RWPE2 (cell line): ENCODE measurements at places on chromosomes 12 and 14.

GRCh38 chr12:46210873-46211439 lies 57.9 kb downstream of the SLC38A1 start:
- H3K27ac ChIP-seq = peak overlapping the region; percentile 43
- no peaks in the 10 kb centered on the region for H3K27me3 ChIP-seq
- H3K4me3 ChIP-seq = no peak overlapping the region

GRCh38 chr12:29147731-29148595 lies 1.1 kb upstream of the FAR2 start:
- H3K27ac ChIP-seq = no peak overlapping the region
- peak overlapping the region; percentile 46 for H3K4me3 ChIP-seq
- H3K4me1 ChIP-seq = peaks cover 6% of the 10 kb centered on the region
- no peaks in the 10 kb centered on the region for H3K27me3 ChIP-seq
- DNase-seq = no peak

DNA sequence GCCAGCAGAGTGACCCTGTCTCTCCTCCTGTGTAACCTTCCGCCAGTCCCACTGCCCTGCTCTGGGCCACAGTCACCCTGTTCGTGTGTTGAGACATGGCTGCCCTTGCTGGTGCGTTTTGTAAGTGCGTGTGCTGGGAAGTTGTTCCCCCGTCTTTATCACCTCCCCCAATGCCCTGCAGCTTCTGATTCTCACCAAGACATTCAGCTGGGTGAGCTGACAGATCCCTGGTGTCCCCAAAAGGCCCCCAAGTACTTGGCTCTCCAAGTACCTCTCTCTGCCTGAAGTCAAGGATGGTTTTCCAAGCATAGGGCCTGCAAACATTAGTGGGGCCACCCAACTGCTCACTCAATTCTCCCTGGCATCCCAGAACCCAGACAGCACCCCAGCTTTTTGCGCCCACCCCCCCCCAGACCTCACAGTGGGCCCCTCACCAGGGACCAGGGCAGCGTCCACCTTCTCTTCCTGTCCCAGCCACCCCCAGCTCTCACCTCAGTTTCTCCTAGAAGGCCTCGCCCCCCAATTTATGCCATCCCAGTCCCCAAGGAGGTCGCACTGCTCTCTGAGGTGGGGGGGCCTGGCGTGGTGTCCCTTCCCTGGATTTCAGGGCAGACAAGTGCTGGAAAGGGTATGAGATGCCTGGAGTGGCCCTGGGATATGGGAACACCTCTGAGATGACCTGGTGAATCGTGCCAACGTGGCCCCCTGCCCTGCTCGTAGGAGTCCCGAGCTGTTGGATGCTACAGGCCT lies 51.8 kb upstream of the EML1 start:
- H3K4me3 ChIP-seq = no peak overlapping the region
- no peaks in the 10 kb centered on the region for H3K4me1 ChIP-seq
- H3K27me3 ChIP-seq = no peaks in the 10 kb centered on the region
- H3K36me3 ChIP-seq = no peaks in the 10 kb centered on the region
- H3K27ac ChIP-seq = no peak overlapping the region

DNA sequence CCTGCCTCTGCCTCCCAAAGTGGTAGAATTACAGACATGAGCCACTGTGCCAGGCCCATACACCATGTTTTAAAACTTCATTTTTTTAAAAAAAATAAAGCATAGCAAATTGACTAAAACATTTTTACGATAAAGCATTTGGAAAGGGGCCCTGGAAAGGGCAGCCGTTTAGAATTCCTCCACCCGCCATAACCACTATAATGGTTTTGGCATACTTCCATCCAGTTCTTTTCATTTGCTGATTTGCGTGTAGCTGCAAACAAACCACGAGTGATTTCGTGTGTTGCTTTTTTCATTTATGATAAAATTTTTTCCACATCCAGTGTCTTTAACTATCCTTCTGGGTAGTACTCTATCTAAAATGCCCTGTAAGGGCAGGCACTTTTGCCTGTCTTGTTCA lies 91.8 kb upstream of the RIN3 start:
- H3K4me1 ChIP-seq = no peaks in the 10 kb centered on the region
- H3K4me3 ChIP-seq = no peak overlapping the region
- H3K36me3 ChIP-seq = no peaks in the 10 kb centered on the region
- no peak for DNase-seq
- H3K27ac ChIP-seq = no peak overlapping the region

- no peaks in the 10 kb centered on the region for H3K4me1 ChIP-seq
- H3K36me3 ChIP-seq = no peaks in the 10 kb centered on the region
- no peak overlapping the region for H3K27ac ChIP-seq
- DNase-seq = no peak
- H3K4me3 ChIP-seq = no peak overlapping the region
- H3K27me3 ChIP-seq = no peaks in the 10 kb centered on the region
Measured at GRCh38 chr12:29281371-29282005, 99.5 kb downstream of the ERGIC2 start.

DNA sequence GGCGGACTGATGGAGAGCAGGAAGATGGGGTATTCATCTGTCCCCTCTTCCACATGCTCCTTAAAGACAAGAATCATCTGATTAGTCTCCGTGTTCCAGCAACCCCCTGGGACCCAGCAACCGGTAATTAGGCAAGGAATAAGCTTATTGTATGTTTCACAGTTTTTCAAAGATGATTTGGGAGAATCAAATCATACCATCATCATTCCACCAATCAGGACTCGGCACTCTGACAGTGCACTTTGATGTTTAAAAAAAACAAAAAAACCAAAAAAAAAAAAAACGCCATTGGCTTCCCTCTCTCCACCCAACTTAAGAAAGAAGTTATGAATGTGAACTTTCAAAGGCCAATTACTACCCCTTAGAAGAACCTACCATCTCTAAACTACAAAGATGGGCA lies 1.3 kb upstream of the DYNC1H1 start:
- H3K4me1 ChIP-seq = peaks cover 26% of the 10 kb centered on the region
- H3K27me3 ChIP-seq = no peaks in the 10 kb centered on the region
- peaks cover 21% of the 10 kb centered on the region for H3K36me3 ChIP-seq

GRCh38 chr12:15931590-15932053 lies 20.5 kb downstream of the DERA start:
- no peaks in the 10 kb centered on the region for H3K27me3 ChIP-seq
- DNase-seq = no peak
- H3K4me1 ChIP-seq = peaks cover 10% of the 10 kb centered on the region
- no peak overlapping the region for H3K4me3 ChIP-seq
- no peaks in the 10 kb centered on the region for H3K36me3 ChIP-seq

DNA sequence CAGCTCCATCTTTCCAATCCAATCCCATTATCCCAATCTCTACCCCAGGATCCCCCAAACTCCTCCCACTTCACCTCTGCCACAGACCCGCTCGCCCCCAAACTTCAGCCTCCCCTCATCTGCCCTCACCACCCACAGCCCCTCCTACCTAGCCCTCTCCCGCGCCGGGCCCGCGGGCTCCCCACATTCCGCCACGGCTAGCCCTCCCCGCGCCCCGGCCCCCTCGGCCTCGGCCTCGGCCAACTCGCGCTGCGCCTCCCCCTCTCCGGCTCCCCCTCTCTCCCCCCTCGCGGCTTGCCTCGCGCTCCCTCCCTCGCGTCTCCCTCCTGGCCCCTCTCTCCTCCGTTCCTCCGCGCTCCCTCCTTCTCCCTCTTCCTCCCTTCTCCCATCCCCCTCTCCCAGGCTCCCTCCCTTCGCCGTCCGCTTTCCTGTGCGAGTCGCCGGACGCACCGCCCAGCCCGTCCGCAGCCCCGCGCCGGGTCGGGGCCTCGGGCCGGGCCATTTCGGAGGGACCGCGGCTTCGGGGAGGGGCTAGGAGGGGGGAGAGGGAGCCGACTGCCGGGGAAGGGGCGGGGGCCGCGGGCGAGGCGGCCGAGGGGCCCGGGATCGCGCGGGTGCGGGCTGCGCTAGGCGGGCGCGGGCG lies at the start of gene ATN1:
Gene ATN1 (plus strand): TSS at position 581 of the 643 bp plus-strand sequence. CDS start 6,043 bp downstream, outside the sequence.
- peaks cover 34% of the 10 kb centered on the region for H3K4me1 ChIP-seq
- DNase-seq = no peak
- H3K27me3 ChIP-seq = no peaks in the 10 kb centered on the region

GRCh38 chr14:78103271-78103670 lies 66.9 kb upstream of the NRXN3 start:
- no peak overlapping the region for H3K4me3 ChIP-seq
- DNase-seq = no peak
- no peaks in the 10 kb centered on the region for H3K36me3 ChIP-seq
- no peaks in the 10 kb centered on the region for H3K4me1 ChIP-seq
- no peak overlapping the region for H3K27ac ChIP-seq

DNA sequence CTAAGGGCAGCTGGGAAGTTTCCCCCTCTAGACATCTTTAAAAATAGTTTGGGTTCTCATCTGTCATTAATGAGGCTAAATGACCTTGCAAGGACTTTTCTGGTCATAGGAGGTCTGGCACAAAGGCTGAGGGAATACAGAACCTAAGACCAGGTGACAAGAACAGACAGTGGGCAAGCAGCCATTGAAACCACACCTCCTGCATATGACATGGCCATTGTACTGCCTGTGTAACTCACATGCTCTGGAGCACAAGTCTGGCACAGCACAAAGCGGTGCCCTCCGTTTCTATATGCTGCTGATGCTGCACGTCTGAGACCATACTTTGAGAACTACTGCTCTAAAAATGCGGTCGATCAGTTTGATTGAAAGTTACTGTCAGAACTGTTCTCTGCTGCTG lies 143.3 kb downstream of the APAF1 start:
- no peak for DNase-seq
- no peak overlapping the region for H3K27ac ChIP-seq
- H3K36me3 ChIP-seq = no peaks in the 10 kb centered on the region
- no peak overlapping the region for H3K4me3 ChIP-seq

- H3K4me3 ChIP-seq = no peak overlapping the region
- peaks cover 19% of the 10 kb centered on the region for H3K4me1 ChIP-seq
- peak overlapping the region; percentile 35 for H3K27ac ChIP-seq
- no peak for DNase-seq
- no peaks in the 10 kb centered on the region for H3K36me3 ChIP-seq
Measured at GRCh38 chr12:115337693-115338543, 653.9 kb upstream of the TBX3 start.
